ENCODE measurements at places on chromosomes 16 and 17.

GRCh38 chr17:75834928-75835653 is 9.1 kb downstream of the UNC13D start:
- no peak for DNase-seq

- DNase-seq = no peak
These were observed 38.2 kb downstream of the IL4R start for GRCh38 chr16:27351989-27352388.

DNA sequence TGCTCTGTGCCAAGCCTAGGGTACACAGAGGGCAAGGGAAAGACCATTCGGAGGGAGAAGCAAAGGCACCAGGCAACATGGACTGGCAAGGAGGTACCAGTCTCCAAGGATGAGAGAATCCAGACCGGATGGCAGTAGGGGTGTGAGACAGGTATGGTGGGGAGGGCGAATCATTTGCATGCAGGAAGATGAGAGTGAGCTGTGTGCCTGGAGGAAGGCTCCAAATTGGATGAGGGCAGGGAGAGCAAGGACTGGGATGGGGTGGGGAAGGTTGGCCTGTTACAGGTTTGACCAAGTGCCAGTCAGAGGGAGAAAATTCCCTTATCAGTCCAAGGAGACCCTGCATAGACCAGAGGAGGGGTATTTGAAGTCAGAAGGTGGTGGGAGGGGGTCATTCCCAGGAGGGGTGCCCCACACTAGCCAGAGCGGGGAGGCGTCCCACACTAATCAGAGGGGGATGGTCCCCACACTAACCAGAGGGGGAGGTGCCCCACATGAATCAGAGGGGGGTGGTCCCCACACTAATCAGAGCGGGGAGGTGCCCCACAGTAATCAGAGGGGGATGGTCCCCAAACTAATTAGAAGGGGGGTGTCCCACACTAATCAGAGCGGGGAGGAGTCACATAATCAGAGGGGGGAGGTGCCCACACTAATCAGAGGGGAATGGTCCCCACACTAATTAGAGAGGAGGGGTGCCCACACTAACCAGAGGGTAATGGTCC is 737 bp downstream of the CANT1 start:
- DNase-seq = no peak

- DNase-seq = no peak
These were observed 14.0 kb downstream of the ANKRD11 start for GRCh38 chr16:89476379-89476778.

GRCh38 chr17:77830816-77831473 is 127.6 kb upstream of the TNRC6C start:
- no peak for DNase-seq

GRCh38 chr17:8138672-8139371 is 13.4 kb downstream of the PER1 start:
- no peak for DNase-seq

DNA sequence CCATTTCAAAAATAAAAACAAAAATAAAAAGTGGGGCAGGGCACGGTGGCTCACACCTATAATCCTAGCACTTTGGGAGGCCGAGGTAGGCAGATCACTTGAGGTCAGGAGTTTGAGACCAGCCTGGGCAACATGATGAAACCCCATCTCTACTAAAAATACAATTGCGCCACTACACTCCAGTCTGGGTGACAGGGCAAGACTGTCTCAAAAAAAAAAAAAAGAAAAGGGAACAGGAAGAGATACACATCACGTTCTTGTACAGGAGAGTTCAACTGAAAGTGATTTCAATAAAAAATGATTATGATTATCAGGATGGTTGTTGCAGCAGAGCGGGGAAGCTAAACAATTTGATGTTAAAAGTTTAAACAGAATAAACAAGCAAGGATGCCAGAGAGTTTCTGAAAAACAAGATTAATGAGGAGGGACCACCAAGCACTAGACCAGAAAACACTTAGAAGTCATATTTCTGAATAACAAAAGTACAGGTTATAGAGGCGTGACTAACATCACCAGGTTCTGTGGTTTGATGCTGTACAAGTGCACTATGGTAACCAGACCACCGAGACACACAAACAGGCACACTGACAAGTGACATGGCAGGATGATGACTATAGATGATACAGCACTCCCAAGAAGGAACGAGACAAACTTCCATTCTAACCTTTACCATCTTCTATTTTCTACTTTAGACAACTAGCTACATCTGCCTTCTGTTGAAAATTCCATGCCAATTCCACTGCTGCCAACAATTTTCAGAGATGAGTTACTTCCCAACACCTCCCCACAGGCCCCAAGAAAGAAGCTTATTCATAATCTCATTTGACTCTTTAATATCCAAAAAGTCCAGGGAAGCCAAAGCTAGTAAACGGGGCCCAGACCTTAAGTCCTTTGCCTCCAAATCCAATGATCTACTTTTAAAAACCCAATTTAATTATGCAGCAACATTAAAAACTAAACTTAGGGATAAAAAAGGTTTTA is 11.8 kb downstream of the DNAJA2 start:
- DNase-seq = no peak

GRCh38 chr16:48361012-48361411 is 24.2 kb downstream of the SIAH1 start:
- no peak for DNase-seq

DNA sequence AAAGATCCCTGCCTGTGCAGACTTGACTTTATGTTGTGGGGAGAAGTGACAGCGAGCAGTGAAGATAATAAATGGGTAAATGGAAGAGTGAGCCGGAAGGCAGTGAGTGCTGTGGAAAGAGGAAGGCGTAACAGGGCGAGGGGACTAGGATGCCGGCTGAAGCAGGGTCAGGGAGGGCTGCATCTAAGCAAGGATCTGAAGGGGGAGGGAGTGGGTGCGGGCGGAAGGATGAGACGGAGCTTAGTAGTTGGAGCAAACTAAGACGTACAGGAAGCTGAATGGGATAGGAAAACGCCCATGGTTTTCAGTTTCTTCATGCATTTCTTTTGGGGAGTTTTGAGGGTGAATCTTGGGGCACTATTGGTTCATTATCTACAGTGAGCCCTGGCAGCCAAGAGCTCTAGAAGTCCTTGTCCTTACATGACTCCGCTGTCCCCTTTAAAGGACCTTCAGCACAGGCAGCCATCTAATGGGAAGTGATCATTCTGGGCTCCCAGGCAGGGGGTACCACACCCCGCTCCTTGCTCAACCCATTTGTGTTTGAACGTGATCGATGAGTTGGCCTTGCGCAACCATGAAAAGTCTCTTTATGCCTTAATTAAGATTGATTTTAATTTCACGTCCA is 10.4 kb upstream of the NAT9 start:
- no peak for DNase-seq

GRCh38 chr17:1727876-1728630 is 3.5 kb downstream of the WDR81 start:
- DNase-seq = no peak

DNA sequence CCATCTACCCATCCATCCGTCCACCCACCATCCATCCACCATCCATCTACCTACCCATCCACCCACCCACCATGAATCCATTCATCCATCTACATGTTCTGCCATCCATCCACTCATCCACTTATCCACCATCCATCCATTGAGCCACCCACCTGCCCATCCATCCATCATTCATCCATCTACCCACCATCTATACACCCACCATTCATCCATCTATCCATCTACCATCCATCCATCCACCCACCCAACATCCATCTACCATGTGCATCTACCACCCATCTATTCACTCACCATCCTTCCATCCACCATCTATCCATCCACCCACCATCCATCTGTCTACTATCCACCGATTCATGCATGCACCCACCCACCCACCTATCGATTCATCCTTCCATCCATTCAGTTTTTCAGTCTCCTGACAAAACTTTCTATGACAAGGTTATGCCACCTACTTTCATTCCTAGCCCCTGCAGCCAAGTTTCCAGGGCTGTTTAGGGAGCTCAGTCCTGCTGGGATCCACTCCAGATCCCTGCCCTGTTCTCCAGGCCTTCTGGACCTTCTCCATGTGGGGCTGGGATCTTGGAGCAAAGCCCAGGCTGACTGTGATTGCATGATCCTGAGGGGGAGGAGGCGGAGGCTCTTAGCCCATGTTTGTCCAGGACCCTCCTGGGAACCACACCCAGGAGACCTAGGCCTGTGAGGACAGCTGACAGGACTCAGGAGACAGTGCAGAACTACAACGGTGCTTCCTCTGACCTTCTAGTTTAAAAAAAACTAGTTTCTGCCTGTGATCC is 27.4 kb downstream of the BCO1 start:
- no peak for DNase-seq

DNA sequence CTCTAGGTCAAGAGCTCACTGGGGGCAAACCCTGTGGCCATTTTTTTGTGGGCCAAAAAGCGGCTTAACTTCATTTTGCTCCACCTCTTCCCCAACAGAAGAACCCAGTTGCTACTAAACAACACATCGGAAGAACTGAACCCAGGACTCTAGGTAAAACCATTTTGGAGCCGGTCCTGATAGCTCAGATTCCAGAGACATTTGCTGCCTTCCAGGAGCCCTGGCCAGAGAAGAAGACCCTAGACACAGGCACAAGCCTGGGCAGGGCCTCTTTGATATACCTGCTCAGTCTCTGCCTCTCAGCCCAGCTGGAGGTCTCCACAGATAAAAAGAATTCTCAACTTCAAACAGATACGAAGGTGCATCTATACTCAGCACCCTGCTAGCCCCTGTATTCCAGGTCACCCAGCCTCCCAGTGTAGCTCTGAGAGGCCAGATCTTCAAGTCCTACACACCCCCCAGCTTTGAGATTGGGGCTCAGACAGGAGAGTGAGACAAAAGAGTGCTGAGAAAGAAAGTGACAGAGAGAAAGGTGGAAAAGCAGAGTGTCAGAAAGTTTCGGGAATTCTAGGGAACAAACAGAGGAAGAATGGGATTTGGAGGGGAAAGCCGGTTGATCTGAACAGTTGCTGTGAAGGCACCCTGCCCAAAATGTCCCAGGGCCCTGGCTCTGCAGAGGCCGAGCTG is 6.6 kb upstream of the HOXB9 start:
- no peak for DNase-seq

DNA sequence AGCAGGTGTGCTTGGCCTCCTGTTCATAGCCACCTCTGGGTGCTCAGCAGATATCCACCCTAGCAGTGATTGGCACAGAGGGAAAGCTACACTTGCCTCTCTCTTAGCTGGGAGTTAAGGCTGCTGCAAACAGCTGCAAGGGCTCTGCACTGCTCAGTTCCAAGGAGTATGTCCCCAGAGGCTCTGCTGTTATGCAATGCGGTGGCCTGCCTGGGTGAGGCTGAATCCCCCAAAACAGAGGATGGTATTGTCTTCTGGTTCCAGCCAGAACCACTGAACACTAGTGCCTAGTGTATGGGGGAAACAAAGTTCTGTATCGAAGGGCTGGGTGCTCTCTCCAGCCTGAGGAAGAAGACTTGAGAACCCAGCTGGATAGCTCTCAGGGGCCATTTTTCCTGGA is 16.8 kb downstream of the TMEM94 start:
- DNase-seq = no peak

DNA sequence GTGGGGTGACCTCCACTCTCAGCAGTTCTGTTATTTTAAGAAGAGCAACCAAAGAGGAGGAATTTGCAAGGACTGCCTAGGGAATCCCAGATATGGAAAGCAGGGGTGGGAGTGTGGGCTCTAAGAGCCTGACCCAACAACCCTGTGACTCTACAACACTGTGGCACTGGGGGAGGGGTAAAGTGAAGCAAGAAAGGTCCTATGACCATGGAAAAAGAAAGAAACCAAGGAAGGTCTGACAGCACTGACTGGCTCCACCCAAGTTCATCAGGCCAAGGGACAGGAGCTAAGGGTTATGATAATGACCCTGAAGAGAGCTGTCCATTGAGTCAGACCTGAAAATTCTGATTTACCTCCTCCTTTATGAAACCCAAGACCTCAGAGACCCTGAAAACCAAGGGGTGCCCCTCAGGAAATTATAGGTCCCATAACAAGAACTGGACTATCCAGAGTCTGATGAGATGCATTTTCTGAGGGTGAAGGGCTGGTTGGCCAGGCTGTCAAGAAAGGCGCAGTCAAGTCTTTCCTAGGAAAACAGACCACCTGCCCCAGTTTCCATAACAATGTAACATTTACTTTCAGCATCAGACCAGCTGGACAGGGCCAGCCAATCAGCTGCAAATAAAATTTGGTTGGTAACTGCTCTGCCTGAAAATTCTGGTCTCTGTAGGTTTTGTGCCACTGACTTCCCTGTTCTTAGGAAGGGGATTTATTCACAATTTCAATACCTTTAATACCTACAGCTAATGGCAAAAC is 53.8 kb upstream of the MTMR4 start:
- DNase-seq = no peak

DNA sequence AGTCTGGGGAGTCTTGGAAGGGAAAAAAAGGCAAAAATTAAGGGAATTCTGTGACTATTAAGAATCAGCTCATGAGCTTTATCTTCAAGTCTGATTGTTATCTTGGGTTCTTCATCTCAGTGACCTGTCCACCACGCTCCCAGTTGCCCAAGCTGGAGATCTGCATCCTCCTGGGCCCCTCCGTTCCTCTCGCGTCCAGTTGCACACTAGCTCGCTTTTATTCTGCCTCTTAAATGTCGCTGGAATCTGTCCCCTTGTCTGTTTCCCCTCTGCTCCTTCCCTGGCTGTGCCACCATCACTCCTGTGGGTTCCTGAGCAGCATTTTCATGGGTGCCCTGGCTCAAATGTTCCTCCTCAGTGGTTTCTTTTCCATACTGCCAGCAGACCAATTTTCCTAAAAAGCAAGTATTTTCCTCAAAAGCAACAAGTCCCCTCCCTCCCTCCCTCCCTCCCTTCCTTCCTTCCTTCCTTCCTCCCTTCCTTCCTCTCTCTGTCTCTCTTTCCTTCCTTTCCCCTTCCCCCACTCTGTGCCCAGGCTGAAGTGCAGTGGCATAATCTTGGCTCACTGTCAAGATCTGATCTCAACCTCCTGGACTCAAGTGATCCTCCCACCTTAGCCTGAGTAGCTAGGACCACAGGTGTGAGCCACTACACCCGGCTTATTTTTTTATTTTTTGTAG is 1.4 kb downstream of the ENDOV start:
- DNase-seq = no peak

DNA sequence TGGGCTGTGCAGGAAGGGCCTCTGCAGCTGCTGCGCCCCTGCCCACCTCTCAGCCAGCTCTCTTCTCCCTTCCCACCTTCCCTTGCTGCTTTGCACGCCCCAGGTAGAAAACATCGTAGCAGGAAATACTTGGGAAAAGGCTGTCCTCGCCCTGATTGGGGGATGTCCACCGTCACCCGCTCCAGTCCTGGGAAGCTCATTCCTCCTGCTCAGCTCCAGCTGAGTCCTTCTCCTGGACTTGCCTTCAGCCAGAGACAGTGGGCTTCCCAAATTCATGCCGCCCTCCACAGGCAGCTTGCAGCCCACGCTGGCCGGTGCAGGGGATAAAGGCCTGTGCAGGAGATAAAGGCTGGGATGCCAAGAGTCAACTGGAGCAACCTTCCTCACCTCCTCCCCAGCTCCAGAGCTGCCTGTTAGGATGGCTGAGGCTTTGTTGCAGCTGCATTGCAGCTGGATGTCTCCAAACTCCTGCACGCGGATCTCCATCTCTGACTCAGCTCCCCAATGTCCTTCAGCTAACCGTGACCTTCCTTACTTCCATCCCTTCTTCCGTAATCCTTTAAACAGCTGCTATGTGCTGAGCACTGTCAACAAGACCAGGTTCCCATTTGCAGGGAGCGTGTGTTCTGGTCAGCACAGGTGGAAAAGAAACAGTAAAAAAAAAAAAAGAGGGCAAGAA is 402.0 kb upstream of the TNRC6C start:
- DNase-seq = no peak

Data from activated CD8-positive, alpha-beta memory T cell treated with anti-CD3 and anti-CD28 coated beads for 48 hours (primary cell).